ENCODE measurements at places on chromosomes 7 and 10.

DNA sequence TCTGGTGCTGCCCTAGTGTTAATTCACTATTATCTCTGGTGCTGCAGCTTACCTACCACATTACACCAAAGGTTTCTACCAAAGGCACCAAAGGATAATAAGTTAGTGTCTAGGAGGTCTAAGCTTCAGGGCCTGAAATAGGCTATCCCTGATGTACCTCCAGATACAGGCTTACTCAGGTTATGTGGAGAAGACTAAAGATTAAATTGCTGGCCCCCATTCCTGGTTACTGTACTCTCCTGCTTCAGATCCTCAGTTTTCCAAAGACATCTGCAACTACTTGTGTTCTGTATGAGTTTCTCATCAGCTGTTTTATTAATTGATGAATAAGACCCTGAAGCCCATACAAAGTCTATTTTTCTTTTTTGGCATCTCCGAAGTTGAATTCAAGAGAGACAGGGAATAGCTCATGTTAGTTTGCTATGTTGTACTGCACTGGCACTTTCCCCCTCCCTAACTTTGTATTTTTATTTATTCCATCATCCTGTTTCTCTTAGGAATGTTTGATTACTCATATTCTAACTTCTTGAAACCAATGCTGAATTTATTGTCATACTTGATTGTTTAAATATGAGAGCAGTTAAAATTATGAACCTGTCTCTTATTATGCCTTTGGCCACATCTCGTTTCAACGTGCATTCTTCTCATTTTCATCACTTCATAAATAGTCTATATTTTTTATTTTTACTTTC, 85.9 kb downstream of the PON1 start:
- no peak for DNase-seq

DNA sequence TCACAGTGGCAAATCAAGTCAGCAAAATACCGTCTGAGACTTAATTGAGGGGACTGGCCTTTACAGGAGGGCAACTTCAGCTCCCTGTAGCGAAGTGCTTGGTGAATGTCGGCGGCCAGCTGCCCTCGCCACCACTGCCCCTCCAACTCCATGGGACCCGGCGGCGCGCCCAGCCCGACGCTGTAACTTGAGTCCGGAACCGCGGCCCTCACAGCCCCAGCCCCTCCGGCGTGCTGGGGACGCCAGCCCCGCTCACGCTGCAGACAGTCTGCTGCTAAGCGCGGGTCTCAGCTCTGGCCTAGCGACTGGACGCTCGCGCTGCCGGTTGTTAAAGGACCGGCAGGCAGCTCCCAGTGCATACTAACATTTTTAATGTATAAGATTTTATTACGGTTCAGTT, 113.4 kb upstream of the NUPR2 start:
- DNase-seq: peak; percentile 5

DNA sequence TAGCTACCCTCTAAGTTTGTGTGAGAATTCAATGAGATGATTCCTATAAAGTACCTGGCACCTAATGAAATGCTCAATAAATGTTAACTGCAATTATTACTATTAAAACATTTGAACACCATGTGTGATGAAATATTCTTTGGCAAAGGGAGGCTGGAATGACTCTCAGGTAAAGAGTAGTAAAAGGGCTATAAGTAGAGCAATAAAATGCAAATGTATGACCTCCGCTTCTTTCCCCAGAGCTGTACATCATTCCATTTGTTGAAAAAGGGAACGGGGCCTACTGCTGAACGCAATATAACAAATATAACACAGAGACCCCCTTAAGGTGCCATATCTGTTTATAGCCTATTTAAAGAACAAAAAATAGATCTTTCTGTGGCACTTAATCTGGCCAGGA, 27.8 kb downstream of the CELF2 start:
- DNase-seq: no peak

- DNase-seq: no peak
Observed at GRCh38 chr10:78062296-78062695, 28.6 kb downstream of the RPS24 start.

- peak; percentile 77 for DNase-seq
Observed at GRCh38 chr10:12782537-12782936, 219.0 kb downstream of the CCDC3 start.

DNA sequence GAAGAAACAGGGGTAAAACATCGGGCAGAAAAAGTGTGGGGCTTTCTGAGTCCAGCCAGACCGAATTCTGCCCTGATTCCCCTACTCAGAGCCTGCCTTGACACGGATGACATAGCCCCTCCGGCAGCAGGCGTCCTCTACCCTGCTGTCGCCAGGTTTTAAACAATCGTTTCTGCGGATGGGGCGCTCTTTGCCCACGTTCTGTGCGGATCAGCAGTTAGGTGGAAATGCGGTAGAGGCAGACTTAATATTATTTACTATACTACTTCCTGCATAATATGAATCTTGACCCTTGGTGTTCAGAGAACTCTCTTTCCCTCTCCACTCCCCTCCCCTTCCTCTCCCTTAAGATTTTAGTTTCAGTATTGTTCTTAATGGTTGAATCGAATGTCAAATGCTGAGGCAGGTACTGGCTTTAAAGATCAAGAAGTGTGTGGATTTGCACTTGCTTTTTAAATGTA, 2.4 kb downstream of the GATA3 start:
- no peak for DNase-seq

DNA sequence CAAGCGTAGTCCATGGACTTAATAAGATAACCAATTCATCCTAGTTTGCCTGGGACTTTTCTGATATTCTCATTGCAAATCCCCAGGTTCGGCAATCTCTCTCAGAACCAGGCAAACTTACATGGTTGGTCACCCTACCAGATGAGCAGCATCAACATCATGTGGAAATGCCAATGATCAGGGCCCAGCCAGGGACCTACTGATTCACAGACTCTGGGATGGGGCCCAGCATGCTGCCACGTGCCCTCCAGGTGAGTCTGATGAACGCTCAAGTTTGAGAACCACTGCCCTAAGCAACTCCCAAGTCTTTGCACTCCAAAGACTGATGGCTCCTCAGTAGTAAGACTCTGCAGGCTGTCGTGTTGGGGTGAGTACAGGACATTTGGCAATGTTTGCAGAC, 2.7 kb downstream of the LAMB4 start:
- DNase-seq: no peak

- no peak for DNase-seq
Observed at GRCh38 chr7:12016439-12016838, 184.4 kb upstream of the THSD7A start.

DNA sequence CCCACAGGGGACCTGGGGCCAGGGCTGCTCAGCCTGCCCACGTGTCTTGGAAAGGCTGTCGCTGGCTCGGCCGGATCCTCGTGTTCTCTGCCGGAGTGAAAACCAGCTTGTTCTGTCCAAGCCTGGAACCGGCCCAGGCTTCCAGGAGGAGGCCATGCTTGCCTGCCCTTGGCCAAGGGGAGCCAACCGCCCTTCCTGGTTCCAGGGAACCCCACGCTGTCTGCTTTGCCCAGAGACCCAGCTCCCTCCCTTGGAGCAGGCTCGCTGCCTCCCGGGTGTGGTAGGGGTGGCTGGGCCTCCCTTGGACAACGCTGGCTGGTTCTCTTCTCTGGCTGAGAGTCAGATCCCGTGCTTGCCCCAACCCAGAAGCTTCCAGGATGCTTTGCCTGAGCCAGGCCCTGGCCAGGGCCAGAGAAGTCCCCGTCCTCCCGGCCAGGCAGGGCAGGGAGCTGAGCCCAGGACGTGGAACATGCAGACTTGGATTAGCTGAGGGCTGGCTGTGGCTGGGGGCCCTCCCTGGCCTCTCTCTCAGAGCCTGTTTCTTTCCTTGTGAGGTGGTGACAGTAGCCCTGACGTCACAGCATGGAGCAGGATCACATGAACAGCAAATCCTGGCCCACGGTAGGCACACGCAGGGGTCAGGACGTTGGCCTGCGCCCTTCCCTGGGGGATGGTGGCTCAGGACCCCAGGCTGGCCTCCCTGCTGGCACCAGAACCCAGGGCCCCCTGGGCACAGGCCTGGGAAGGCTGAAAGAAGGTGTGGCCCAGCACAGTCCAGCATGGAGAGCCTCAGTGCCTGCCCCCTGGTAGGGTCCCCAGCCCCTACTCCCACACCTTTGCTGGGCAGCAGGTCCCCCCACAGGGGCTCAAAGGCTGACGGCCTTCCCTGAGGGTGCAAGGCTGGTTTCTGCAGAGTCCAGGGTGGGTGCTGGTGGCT, 67.5 kb downstream of the PWWP2B start:
- DNase-seq: no peak

- no peak for DNase-seq
Observed at GRCh38 chr7:145850636-145851035, 266.0 kb upstream of the CNTNAP2 start.

- DNase-seq: no peak
Observed at GRCh38 chr7:42946627-42946950, 14.4 kb downstream of the MRPL32 start.

DNA sequence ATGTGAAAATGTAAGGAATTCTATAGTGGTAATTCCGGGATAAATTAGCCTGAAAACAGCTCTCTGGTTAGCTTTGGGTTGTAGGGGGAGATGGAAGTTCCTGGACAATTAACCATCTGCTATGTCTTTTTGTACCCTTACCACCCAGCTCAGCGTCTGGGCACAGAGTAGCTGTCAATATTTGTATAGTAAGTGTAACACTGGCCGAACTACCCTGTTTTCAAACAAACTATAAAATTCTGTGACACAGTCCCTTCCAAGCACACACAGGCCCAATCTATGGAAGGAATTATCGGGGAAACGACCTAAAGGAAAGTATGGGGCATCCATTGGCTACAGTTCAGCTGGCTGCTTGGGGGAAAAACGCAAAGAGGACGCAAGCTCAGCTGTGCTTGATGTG, 869 bp upstream of the LHFPL3 start:
- no peak for DNase-seq

GRCh38 chr10:93383562-93383981, 98.6 kb downstream of the MYOF start:
- DNase-seq: no peak
